Large intestine (tissue), 12 donors: ENCODE measurements at places on chromosomes 2 and 18. TPM values are rescaled to one million over a fixed set of nuclear protein-coding genes. Genes with fewer than 3 reads are reported as not detected.

- no peak for DNase-seq
Observed at GRCh38 chr2:54161660-54162424, 46.4 kb downstream of the ACYP2 start.

GRCh38 chr18:8952769-8953760 is 149.4 kb upstream of the NDUFV2 start:
- DNase-seq: no peak

The RIT2 gene
- 1.9 TPM for polyA plus RNA-seq

DNA sequence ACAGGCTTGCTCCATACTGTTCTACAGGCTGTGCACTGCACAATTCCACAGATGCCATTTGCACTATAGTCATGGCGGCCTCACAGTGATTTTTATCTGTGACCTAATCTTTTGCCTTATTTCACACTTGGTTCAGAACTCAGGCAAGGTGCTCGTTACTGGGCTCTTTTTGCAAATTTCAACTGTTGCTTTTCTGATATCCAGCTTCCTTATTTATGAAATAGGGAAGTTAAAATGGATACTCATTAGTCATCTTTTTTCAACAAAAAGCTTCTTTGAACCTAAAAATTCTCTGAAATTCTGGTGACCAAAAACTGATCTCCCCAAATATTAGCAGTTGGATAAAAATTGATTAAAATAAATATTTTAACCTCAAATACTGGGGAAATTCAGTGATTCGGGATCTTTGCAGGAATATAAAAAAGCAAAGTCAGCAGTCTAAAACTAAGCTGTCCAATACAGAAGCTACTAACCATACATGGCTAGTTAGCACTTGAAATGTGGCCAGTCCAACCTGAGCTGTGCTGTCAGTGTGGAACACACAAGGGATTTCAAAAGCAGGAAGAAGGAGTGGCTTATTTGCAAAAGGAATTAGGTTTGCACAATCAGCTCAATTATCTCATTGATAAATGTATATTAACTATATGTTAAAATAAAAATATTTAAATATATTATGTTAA is 134.4 kb downstream of the COL4A4 start:
- no peak for DNase-seq

DNA sequence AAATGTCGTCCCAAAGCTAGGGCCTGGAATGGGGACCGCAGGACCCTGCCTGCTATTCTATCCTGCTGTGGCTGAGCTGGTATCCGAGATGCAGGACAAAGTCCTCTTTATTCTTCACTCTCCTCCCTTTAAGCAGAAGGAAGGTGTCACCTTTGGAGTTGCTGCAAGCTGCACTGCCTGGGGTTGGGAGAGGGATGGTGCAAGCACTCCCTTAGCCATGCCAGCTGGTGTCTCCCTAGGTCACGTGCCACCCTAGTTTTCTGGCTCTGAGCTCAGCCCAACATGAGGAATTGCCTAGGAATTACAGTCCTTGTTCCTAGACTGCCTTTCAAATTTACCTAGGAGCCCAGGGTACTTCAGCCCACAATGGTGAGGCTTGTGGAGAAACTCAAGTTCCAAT is 21.4 kb upstream of the FAM228A start:
- peak; percentile 42 for DNase-seq

- peak; percentile 87 for DNase-seq
Observed at GRCh38 chr18:9898792-9899549, 13.2 kb downstream of the TXNDC2 start.

DNA sequence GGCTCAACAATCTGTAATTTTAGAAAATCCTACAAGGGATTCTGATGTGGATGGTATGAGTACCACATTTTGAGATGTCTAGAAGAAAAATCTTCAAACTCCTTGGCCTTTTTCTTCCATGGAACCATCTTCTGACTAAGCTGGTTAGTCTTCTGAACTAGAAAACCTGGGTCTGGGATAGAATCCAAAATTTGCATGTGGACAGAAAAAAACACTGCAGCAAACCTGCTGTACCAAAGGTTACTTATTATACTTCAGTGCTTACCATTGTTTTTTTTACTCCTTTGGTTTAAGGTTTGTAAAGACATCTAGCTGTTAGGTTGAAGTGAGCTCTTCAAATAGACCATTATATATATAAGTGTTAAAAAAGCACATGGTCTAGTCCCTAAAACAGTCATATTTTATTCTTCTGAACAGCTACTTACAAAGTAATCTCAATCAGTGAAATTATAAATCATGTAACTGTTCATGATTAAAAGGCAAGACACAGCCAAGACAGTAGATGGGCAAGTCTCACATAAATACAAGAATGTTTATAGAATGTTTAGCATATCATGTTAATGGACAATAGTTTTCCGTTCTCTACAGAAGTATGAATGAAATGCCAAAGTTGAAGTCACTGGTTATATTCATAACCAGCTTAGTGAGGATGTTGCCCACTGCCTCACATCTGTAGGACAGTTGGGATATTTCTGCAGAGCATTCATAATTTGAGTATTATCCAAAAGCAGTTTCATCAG is 85.5 kb downstream of the ORC4 start:
- DNase-seq: no peak

- no peak for DNase-seq
Observed at GRCh38 chr2:159375241-159375640, 88.7 kb upstream of the WDSUB1 start.

The PRSS56 gene
- polyA plus RNA-seq: not detected

DNA sequence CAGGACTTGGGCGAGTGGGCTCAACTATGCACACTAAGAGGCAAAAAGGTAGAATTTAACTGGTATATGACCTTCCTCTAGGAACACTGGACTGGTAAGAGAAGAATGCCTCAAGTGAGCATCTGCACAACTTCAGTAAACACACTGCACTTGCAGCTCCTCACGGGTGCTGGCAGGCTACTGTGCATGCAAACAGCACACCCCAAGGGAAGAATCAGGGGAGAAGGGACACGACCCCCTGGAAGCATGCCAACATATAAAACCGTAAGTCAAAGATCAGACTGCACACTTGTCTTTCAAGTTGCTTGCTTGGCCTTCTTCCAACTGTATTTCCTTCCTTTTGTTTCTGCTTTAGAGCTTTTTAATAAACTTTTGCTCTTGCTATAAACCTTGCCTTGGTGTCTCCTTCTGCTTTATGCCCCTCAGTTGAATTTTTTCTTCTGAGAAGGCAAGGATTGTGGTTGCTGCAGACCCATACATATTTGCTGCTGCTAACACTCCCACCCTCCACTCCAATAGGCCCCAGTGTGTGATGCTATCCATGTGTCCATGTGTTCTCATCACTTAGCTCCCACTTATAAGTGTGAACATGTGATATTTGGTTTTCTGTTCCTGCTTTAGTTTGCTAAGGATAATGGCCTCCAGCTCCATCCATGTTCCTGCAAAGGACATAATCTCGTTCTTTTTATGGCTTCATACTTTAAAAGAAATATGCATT is 263.7 kb upstream of the SPOPL start:
- peak; percentile 4 for DNase-seq
